Putamen (tissue), 1 donor: ENCODE measurements at places on chromosomes 6 and 20.

DNA sequence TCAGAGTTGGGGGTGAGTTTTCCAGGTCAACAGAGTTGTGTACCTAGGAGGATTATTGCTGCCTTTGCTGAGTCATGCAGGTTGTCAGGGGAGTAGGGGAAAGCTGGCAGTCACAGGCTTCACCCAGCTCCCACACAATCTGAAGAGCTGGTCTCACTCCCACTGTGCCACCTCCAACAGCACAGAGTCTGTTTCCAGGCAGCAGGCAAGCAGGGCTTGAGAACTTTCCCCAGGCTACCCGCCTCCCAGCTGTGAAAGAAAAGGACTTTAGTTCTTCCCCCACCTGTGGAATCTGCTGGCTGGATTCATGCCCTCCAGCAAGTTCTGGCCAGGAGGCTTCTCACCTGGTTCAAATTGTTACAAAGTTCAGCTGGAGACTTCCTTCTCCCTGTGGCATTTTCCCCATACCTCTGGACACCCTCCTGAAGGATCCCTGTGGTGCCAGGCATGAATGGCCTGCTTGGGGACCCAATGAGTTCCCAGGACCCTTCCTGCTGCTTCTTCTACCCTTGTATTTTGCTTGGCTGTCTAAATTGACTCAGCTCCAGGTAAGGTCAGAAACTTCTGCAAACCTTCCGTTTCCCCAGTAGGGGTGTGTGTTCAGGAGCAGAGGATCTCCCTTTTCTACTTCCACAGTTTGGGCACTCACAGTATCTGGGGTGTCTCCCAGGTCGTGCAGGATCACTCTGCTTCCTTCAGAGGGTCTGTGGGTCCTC, 378.1 kb upstream of the MAN1A1 start:
- DNase-seq = peak; percentile 20

GRCh38 chr6:15575357-15576033, 87.3 kb downstream of the DTNBP1 start:
- DNase-seq = no peak

GRCh38 chr6:134984821-134985220, 34.9 kb upstream of the ALDH8A1 start:
- no peak for DNase-seq

DNA sequence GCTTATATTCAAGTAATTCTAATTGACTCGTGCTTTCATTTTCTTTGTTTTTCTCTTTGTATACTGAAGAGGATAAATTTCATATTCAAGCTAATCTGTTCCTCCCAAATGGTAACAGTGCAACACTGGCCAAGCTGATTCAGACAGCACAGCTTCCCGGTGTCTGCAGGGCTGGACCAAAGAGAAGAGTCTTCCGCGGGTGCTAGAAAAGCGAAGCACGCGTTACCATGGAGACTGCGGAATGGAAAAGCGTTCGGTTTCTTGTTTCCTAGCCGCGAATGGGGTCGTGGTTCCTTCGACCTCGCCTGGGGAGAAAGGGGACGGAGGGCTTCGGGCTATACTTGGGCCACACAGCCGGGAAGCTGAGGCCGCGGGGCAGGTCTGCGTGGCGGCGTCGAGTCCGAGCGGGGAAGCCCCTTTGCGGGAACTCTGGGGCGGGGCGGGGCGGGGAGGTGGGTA, 6.2 kb upstream of the ZNF311 start:
- no peak for DNase-seq

DNA sequence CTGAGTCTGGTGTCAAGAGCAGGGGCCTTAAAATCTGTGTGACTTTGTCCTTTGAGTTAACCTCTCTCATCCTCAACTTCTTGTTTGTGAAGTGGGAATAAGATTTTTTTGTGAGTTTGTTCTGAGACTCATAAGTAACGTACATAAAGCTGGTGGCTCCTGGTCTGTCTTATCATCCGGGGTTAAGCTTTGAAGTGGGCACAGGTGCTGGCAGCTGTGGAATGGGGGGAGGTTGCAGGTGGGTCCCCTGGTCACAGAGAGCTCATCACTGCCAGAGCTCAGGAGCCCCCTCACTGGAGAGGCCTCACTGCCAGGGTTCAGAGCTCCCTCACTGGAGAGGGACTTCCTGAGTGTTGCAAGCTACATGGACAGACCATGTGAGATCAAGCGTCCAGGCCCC, 174.1 kb downstream of the NRN1 start:
- DNase-seq = no peak

DNA sequence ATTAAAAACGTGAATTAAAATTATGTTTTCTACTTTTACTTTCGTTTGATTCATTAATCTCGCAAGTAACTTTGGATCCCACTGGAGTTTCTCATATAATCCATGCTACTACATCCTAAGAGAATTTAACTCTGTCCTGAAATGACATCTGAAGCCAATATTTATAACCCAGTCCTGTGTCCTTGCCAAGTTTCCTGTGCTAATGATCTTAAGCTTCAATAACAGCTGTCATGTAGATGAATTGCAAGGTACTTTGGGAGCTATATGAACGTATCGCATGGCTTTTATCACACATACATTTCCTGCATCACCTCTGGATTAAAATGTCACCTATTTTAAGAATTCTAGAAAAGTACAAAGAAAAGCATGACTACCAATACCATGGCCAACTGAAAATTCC, 833.8 kb upstream of the CITED2 start:
- DNase-seq = no peak

DNA sequence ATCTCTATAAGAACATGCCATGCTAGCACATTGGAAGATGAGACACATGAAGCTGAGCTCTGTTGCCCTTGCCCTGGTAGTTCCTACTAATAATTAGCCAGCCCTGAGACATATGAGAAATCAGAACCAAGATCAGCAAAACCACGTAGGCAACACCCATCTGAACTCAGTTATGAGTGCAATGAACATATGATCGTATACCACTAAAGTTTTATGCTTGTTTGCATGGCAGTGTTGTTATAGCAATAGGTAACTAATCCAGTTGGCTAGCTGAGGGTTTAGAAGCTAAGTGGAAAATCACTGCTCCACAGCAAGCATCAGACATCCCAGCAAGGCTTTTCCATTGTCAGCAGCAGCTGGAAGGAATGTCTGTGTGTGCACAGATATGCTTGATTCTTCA, 180.7 kb downstream of the BTBD3 start:
- no peak for DNase-seq

- DNase-seq = no peak
These were observed at the start of gene GNMT for GRCh38 chr6:42960243-42961019. GNMT (plus strand) TSS chr6:42960754; CDS start chr6:42960768, 14 bp downstream.

DNA sequence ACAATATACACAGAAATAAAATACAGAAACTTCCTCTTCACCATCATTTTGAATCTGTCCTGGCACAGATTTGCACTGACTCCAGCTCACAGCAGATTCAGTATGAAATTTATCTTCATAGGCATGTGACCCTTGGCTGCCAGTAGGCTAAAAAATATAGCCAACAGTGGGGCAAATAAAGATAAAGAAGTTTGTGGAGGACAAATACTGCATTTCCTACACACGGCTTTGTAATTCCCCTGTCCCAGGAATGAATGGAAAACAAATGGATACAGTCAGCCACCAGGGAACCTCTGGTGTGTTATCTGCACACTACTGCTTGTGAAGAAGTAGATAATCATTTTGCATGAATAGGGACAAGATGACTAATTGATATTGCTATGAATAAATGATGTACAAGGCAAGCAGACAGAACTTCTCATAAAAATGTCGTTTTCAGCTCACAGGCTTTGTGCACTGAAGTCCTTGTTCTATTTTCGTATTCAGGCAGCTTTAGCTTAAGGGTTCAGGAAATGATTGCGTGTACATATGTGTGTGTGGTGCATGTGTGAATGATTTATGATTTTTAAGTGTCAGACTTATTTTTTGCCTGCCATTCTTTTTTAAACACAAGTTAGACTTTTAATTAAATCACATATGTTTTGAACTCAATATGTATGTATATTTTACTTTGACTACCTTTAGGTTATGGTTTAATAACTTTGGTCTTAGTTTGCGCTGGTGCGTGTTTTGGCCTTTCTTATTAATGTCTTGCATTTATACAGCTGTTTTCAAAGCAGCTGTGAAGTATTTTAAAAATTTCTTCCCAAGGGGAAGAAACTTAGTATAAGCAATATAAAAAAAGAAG, 543.8 kb upstream of the JAG1 start:
- DNase-seq = no peak

DNA sequence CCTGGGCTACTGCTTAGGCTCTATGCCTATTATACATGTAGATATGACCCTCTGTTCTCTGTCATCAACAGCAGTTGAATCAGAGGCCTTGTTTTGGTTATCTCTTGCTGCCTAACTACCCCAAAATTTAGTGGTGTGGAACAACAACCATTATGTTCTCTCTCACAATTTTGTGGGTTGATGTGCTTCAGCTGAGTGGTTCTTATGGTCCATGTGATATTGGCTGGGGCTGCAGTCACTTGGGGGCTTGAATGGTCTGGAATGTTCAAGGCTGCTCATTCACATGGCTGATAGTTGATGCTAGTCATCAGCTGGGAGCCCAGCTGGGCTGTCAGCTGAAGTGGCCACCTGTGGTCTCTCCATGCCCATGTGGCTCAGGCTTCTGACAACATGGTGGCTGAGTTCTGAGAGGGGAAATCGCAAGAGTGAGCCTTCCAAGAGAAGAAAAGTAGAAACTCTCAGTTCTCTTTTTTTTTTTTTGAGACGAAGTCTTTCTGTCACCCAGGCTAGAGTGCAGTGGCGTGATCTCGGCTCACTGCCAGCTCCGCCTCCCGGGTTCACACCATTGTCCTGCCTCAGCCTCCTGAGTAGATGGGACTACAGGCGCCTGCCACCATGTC, 47.8 kb downstream of the SHLD1 start:
- DNase-seq = no peak

DNA sequence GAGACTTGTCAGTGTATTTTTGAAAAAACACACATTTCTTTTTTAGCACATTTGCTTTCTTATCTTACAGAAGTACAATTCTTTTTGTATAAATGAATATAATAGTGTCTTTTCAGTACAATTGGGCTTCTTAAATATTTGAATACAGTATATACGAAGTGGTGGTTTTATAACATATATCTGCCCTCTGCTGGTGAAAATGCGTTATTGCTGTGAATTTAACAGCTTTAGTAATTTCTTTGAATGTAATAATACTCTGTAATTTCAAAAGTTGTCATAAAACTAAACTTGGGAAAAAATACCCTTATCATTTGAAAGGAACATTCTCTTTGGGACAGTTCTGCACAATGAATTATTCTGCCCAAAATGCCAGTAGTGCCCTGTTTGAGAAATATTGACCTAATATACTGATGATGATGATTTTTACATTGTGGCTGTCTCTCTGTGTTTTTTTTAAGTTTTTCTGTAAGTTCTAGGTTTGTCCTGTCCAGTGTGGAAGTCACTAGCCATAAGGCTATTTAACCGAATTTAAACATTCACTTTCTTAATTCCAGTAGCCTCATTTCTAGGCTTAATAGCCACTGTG, 19.0 kb downstream of the SMAP1 start:
- no peak for DNase-seq

DNA sequence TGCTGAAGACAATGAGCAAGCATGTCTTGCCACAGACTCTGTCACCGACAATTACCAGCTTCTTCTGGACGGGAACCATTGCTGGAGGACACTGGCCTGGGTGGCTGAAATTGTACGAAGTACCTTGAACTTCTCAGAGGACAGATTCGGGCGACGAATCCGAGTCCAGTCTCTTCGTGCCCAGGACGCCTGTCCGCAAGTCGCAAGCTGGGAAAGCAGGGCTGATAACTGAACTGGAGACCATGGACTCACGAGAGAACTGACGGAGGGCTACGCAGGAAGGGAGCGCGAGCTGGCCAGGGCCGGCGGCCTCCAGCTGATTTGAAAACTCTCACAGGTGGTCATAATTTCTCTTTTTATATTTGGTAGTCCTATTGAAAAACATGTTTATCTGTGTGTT, 1229.5 kb upstream of the MAP3K7 start:
- no peak for DNase-seq

DNA sequence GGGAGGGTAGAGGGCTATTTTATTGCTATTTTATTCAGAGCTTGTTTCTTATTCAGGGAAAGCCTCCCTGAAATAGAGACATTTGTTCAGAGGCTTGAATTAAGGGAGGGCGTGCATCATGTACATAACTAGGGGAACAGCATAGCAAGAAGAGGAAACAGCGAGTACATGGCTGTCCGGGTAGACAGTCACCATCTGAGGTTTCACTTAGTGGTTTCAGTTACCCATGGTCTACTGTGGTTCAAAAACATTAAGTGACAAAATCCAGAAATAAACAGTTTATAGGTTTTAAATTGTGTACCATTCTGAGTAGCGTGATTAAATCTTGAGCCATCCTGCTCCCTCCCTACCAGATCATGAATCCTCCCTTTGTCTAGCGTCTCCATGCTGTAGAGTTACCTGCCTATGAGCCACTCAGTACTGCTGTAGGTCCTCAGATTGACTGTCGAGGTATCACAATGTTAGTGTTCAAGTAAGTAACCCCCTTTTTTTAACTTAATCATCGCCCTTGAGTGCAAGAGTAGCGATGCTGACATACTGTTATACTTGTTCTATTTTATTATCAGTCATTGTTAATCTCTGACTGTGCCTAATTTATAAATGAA, 791.5 kb downstream of the TFAP2A start:
- DNase-seq = no peak

DNA sequence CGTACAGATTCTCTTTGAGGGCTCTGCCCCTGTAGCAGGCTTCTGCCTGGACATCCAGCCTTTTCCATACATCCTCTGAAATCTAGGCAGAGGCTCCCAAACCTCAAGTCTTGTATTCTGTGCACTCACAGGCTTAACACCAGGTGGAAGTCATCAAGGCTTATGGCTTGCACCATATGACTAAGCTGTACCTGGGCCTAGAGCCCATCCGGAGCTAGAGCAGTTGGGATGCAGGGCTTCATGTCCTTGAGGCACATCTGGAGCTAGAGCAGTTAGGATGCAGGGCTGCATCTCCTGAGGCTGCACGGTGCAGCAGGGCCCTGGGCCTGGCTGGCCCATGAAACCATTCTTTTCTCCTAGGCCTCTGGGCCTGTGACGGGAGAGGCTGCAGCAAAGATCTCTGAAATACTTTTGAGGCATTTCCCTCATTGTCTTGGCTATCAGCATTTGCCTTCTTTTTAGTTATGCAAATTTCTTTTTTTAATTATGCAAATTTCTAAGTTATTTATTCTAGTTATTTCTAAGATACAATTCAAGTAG, 98.7 kb downstream of the CD24 start:
- DNase-seq = no peak

DNA sequence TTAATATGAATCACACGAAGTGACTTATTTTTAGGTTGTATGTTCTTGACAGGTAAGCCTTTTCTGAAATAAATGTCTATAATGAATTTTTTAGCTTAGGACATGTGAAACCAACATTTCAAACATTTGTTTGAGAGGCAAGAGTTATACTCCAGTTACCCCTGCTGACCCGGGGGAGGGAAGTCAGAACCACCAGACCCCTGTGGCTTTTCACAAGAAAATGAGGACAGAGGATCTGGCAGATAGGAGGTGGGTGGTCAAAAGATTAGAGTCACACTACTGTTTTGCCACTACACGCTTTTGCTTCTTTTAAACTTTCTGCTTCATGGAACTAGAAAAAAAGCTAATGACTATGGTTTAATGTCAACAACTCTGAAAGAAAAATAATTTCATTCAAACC, 27.5 kb upstream of the ADGRF4 start:
- DNase-seq = no peak

GRCh38 chr20:63495167-63495720, 3.6 kb downstream of the EEF1A2 start:
- DNase-seq = no peak
